ENCODE measurements at places on chromosomes 3 and 15. TPM values are rescaled to one million over a fixed set of nuclear protein-coding genes. Genes with fewer than 3 reads are reported as not detected.

GOLGA8H gene
- total RNA-seq = 0.44 TPM

PLCL2 gene
- 20.5 TPM for total RNA-seq

ETV5 gene
- total RNA-seq = 36.5 TPM

PRR20G gene
- total RNA-seq = not detected

ITIH3 gene
- not detected for total RNA-seq

SERINC4 gene
- not detected for total RNA-seq

GP5 gene
- 0.17 TPM for total RNA-seq

GPR62 gene
- under 0.01 TPM for total RNA-seq

IL12A gene
- 7.4 TPM for total RNA-seq

LIPC gene
- total RNA-seq = 1.6 TPM

FRMD5 gene
- 7.0 TPM for total RNA-seq

ACKR2 gene
- 0.15 TPM for total RNA-seq

RETNLB gene
- total RNA-seq = not detected

HTR3E gene
- total RNA-seq = not detected

MGA gene
- total RNA-seq = 40.0 TPM

CFAP20DC gene
- total RNA-seq = 6.8 TPM

COL7A1 gene
- 22.5 TPM for total RNA-seq

SH3BP5 gene
- 26.5 TPM for total RNA-seq

LRRC34 gene
- total RNA-seq = 7.9 TPM

MON1A gene
- total RNA-seq = 19.2 TPM

USF3 gene
- 12.9 TPM for total RNA-seq

ZCWPW2 gene
- total RNA-seq = 1.3 TPM

SPINK8 gene
- not detected for total RNA-seq

UTS2B gene
- total RNA-seq = 0.29 TPM

CFAP44 gene
- total RNA-seq = 5.5 TPM

MKRN2OS gene
- 0.33 TPM for total RNA-seq

FBXO40 gene
- total RNA-seq = not detected

FXR1 gene
- 238 TPM for total RNA-seq

SLC35G2 gene
- 15.3 TPM for total RNA-seq

TBC1D5 gene
- total RNA-seq = 152 TPM

USP50 gene
- 0.29 TPM for total RNA-seq

CPLX3 gene
- total RNA-seq = not detected

LINGO1 gene
- total RNA-seq = not detected

SLC28A1 gene
- not detected for total RNA-seq

SGO1 gene
- total RNA-seq = 9.9 TPM

DUOX2 gene
- total RNA-seq = not detected

LRTM1 gene
- total RNA-seq = not detected

WDR49 gene
- total RNA-seq = 1.0 TPM

TM4SF4 gene
- total RNA-seq = 0.15 TPM

CPNE9 gene
- not detected for total RNA-seq

HIGD1A gene
- total RNA-seq = 125 TPM

TGM5 gene
- total RNA-seq = not detected

SYNPR gene
- total RNA-seq = not detected

LMCD1 gene
- 41.8 TPM for total RNA-seq

NEK10 gene
- total RNA-seq = 38.5 TPM

PLA1A gene
- not detected for total RNA-seq

GNB4 gene
- 64.7 TPM for total RNA-seq

GOLGA6L1 gene
- not detected for total RNA-seq

SLC12A1 gene
- total RNA-seq = not detected

C3orf20 gene
- total RNA-seq = under 0.01 TPM

GBE1 gene
- 255 TPM for total RNA-seq
